ENCODE measurements at places on chromosomes 5 and 9.

- no peak for DNase-seq
These were observed 134.6 kb upstream of the CPEB4 start for GRCh38 chr5:173753307-173754168.

DNA sequence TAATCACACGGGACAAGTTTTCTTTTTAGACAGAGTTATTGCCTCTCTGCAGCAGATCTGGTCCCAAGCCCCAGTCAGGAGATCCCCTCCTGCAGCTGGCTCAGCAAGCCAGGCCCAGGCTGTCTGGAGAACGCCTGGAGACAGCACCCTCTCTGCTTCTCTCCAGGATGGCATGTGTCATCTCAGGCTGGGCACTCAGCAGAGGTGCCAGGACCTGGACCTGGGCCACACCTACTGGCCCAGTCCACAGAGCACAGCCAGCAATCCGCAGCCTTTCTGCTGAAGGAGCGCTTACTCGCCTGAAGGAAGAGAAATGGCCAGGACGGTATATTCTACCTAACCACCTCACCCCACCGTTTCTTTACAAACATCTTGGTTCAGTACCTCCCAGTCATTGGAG, 4.7 kb upstream of the TBC1D9B start:
- DNase-seq: no peak

GRCh38 chr5:81006947-81007636, 46.9 kb downstream of the RASGRF2 start:
- DNase-seq: no peak

- DNase-seq: no peak
These were observed 14.4 kb downstream of the GLDC start for GRCh38 chr9:6631207-6631512.

GRCh38 chr5:89981878-89982773, 427.4 kb downstream of the CETN3 start:
- no peak for DNase-seq

- DNase-seq: no peak
These were observed 789.7 kb upstream of the ZNF608 start for GRCh38 chr5:125536095-125536494.

DNA sequence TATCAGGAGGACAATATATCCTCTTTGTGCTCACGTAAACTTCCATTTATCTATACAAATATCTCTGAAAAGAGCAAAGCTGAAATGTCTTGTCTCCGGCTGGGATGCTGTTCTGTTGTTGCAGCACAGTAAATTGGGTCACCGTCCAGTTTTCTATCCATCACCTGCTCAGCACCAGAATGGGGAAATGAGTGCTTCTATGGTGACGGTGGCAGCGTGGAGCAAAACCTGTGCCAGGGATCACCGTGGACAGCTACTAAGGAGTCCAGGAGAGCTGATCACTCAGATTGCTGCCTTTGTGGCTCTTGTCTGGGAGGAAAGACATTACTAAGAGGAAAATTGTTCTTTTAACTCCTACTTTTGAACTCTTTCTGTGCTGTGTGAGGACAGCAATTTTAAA, 531.6 kb downstream of the PSAT1 start:
- no peak for DNase-seq

- no peak for DNase-seq
These were observed 20.6 kb downstream of the OLFML2A start for GRCh38 chr9:124797343-124798103.

GRCh38 chr5:147530530-147531389, 20.9 kb upstream of the DPYSL3 start:
- DNase-seq: no peak

GRCh38 chr9:120712539-120713031, 1.7 kb downstream of the MEGF9 start:
- DNase-seq: no peak

DNA sequence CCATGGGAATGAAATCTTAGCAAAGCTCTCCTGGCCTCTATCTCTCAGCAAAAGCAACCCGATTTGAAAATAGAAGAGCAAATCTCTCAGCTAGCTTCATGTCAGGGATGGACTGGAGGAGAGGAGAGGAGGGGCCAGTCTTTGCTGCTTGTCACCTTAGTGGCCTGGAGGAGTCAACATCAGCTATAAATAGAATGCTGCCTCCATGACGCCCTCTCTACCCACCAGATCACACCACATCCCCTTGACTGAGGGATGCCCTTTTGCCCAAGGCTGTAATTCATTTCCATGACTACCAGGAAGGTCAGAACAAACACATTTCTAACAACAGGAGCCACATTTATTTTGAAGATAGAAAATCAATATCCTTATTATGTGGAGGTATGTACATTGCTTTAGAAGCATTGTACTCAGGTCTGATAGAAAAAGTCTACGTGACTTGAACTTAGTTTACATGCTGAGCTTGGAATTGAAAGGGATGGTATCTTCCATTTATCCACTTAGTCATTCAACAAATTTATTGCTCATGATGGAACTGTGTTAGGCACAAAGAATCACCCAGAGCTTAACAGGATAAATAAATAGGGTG, 92.4 kb upstream of the LIFR start:
- DNase-seq: no peak

GRCh38 chr9:133374612-133375115, 1.2 kb downstream of the SURF4 start:
- no peak for DNase-seq

DNA sequence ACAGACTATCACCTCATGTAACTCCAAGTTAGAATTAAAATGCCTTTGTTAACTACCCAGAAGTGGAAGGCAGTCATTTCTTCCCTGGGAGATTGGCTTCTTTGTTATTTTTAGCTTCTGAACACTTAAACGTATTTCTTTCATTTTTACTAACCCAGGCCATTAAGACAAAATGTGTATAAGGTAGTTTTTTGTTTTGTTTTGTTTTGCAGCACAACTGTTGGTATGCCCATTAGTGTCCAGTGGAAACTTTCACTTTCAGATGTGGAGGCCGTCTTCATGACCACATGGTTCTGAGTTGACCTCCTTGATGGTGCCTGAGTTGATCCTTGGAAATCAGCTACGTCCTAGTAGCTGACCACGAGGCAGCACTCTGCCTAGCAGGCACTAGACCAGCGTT, 264.6 kb upstream of the ZNF608 start:
- no peak for DNase-seq

DNA sequence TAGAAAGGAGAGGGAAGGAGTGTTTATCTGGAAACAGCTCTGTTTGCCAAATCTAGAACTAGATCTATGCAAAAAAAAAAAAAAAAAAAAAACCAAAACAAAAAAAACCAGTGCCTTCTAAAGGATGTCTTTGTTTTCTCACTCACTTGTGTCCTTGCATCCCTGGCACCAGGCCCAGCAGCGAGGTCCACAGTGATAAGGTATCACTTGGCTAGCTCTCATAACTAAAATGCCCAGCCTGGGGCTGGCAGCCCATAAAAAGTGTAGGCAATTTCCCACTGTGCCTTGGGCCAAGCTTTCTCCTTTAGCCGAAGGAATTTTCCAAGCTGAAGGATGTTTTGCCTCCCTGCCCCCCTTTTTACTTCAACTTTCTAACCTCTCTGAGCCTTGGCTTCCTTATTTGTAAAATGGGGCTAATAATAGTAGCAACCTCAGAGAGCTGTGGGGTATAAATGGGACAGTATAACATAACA, 20.8 kb downstream of the RGS3 start:
- no peak for DNase-seq

- DNase-seq: no peak
These were observed 24.3 kb downstream of the MAT2B start for GRCh38 chr5:163529698-163530097.

DNA sequence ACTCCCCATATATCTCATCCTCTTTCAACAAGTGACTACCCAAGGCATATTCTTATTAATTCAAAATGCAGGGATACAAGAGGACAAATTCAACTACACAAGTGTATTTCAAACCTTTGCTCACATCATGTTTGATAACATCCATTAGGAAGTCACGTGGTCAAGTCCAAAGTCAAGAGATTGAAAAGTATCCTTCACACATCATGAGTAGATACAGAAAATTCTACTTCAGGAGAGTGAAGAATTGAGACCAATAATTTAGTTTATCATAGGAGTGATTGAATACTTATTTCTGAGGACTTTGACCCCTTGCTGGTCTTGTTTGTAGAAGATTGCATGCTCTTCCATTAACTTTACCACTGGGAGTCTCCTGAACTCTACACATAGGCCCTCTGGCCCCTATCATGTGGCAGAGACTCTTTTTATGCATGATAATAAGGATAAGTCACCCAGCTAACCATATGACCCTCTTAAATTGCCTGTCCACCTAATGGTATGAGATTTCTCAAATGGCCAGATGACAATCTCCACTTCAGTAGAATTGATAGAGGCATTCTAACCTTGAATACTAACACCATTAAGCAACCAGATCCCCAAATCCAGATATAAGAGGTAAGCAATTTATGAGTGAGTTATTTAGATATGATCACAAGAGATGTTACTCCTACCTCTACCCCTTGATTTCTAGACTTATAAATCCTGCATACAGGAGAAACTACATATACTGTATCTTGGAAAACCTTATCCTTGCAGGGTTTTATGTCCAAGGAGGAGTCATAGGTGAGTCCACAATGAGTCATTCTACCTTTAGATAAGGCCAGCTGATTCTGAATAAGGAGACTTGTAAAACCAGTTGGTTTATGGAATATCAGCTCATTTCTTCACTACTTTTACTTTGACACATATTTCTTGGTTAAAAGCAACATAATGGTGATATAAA, 26.6 kb upstream of the SLC46A2 start:
- DNase-seq: no peak

- DNase-seq: no peak
These were observed 271.6 kb upstream of the NUDT12 start for GRCh38 chr5:103834216-103834615.

- DNase-seq: no peak
These were observed 15.8 kb downstream of the PSMB7 start for GRCh38 chr9:124399323-124399967.

- DNase-seq: no peak
These were observed 34.4 kb downstream of the NSUN2 start for GRCh38 chr5:6598351-6598900.

GRCh38 chr5:65125591-65126541, 355.9 kb downstream of the ADAMTS6 start:
- DNase-seq: no peak

DNA sequence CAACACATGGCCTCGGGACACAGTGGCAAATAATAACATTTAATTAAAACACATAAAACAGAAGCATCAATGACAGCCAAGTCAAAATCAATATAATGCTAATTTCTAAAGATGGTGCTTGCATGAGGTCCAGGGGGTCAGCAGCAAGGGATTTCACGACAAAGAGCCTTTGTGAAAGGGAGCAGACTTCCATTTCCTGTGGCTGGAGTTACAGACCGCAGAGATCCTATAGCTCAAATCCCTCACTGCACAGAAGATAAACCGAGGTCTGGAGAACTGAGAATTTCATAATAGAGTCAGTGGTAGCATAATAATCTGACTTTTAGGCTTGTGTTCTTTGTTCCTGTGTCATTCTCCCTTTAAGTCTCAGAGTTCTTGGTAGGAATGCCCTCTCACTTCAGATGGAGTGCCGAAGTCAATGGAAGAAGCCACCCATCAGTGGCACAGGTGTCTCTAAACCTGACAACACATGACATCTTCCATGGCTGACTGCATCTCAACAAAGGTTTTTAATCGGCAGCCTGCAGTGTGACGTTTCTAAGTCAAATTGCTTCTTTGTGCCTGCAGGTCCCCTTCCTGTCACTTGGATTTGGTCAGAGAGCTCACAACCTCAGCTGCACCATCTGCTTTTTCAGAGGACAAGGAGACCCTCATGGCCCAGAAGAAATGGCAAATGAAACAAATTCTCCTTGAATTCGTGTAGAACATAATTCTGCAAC, 67.4 kb downstream of the CARTPT start:
- DNase-seq: no peak

DNA sequence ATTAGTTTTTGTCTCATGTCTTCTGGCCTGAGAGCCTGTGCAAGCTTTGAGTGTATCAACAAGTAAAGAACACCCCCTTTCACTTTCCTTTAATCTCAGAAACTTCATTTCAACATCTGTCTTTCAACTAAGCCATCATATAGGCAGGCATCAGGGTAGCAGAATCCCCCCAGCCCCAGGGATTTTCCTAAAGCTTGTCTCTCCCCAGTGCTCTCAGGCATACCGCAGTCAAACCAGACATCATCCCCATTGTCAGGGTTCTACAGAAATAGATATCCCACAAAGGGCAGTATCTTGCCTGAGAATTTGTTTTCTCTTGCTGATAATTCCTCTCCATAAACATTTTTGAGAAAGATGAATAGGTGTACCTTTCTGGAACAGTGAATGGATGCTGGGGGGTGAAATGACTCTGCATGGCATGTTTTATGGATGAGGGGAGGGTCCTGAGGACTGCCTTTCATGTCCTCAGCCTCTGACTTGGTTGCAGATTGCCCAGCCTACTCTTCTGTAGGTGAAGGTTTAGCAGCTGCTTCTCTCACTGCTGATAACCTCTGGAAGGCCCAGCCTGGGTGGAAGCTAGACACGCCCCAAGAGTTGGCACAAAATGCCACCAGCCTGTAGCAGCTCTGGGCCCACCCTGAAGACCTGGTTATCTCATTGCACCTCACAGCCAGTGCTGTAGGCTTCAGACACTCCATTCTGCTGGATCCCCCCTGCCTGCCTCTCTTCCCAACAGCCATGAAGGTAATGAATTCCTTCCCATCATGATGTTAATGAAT, 20.5 kb upstream of the SHB start:
- DNase-seq: no peak

DNA sequence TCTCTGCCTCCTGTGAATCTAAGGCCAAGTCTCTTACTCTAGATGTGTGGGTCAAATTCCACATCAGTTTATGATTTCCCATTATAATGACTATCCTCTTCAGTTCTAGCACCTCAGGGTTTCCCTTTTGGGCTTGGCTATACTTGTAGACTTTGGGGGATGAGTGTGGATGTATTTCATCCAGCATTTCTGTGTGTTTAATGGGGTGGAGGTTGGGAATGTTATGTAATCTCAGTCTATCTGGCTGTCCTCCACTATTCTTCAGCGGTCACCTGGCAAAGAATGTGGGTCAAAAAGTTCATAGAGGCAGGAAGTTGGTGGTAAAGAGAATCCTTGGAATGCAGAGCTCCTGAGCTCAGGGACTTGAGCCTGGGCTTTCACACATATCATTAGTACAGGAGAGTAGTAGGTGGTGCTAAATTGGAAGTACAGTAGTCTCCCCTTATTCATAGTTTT, 64.9 kb downstream of the CFAP95 start:
- DNase-seq: no peak

GRCh38 chr5:90813392-90813791, 254.8 kb downstream of the ADGRV1 start:
- no peak for DNase-seq

GRCh38 chr9:82572146-82572545, 490.8 kb downstream of the RASEF start:
- DNase-seq: no peak

DNA sequence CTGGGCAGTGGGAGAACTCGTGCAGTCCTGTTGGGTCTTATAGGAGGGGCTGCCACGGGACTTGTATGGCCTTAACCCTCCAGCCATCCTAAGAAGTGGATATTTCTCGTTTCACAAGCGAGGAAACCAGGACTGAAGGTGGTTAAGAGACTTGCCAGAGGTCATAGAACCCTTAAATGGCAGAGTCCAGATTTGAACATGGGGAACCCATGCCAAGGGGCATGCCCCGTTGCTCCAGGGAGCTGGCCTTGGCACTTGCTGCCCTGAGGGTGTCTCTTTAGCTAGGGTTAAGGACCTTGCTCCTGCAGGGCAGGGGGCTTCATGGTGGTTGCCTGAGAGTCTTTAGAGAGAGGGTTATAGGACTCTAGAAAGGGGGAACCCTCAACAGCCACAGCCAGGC, 63.4 kb downstream of the DAB2IP start:
- no peak for DNase-seq

GRCh38 chr5:25688156-25688555, 1043.4 kb upstream of the CDH10 start:
- no peak for DNase-seq
